ENCODE measurements at places on chromosomes 11 and 22.
A peak's percentile ranks its signal among the peaks of the same experiment; 100 is the strongest.

GRCh38 chr22:39315389-39315788, 4.0 kb downstream of the RPL3 start:
- no peak for DNase-seq

DNA sequence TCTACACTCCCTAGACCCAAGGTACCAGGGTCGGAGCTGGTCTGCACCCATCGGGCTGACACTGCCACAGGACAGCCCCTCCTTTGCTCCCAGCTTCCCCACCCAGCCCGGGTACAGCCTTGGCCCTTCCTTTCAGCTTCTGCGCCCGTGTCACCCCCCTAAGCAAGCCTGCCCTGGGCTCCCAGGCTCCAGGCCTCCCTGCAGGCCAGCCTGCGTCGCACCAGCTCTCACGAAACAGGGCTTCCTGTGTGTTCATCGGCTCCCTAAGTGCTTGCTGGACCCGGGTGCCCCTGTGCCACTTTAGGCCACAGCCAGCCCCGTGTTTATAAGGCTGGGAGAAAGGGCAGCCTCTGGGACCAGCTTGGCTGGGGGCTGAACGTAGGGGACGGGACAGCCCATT, 21.1 kb downstream of the FLRT1 start:
- no peak for DNase-seq

DNA sequence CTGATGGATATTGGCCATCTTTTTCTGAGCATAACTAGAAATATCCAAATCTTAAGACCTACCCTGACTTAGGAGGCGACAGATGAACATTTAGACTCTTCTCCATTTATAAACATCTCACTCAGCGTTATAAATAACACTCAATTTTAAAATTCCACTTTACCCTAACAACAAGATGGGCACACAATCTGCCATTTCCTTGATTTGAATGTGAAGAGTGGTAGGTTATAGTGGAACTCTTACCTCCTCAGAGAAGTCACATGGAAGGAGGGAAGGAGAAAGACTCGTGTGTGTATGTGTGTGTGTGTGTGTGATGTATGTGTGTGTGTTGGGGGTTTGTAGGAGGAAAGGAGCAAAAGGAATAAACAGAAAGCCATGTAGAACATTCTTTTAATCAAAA, 15.0 kb downstream of the SIAE start:
- no peak for DNase-seq

GRCh38 chr22:29204455-29205183, 1.1 kb upstream of the EMID1 start:
- no peak for DNase-seq

DNA sequence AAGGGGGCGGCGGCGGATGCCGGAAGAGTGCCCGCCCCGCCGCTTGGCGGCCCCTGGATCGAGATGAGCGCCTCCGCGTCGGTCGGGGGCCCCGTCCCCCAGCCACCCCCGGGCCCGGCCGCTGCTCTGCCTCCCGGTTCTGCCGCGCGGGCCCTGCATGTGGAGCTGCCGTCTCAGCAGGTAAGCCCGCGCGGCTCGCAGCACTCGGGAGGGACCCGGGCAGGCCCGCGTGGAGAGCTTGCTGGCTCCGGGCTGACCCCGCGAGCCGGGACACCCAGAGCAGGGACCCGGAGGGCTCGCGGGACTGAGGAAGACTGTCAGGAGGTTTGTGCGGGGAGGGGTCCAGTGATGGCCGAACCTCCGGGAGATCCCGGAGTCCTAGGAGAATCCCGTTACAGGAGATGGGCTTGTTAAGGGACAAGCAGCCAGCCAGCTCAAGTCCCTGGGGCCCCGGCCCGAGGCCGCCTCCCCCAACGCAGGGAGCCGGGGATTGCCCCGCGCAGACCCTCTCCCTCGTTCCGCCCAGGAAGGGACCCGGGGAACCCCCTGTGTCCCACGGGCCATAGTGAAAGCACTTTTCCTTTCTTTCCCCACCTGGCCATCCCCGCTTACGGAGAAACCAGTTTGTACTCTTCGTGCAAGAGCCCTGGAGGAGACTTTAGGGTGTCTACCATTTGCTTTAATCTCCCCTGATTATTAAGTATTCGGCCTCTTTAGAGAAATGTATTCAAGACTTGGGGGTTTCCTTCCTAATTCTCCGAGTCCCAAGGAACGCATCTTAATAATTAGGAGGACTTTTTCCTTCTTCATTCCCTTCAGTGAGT, 547 bp downstream of the UVRAG start:
- DNase-seq, result peak; percentile 26

GRCh38 chr22:50724616-50725015, 13.4 kb upstream of the ACR start:
- no peak for DNase-seq

DNA sequence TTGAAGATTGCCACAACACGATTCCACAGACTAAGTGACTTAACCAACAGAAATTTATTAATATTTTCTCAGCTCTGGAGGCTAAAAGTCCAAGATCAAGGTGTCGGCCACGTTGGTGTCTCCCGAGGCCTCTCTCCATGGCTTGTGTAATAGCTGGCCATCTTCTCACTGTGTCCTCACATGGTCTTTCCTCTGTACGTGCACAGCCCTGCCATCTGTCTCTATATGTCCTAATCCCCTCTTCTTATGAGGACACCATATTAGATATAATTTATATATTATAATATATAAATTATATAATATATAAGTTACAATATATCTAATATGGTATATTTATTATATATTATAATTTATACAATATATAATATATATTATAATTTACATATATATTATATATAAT, 25.1 kb upstream of the SCGB1A1 start:
- no peak for DNase-seq

DNA sequence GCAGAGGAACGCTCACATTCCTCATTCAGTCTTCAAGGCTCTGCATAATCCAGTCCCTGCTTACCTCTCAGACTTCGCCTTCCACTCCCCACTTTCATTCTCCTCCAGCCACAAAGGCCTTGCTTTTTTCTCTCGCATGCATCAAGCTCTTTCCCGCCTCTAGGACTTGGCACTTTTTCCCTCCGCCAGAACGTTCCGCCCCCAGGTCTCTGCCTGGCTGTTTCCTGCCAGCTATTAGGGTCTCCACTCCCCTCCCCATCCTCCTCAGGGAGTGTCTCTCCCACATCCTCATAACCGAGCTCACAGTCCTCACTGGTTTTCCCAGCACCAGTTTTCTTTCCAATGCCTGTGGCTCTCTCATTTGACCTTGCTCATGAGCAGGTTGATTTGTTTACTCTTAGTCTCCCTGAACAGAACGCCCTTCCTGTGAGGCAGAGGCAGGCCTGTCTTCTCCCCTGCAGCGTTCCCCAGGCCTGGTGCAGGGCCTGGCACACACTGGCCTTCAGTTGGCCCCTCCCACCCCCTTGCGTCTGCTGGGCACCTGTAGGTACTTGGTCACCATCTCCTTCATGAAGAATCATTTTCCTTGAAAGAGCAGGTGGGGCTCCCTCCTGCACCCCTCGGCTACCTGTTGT, 75.2 kb downstream of the RTL6 start:
- DNase-seq, result no peak

DNA sequence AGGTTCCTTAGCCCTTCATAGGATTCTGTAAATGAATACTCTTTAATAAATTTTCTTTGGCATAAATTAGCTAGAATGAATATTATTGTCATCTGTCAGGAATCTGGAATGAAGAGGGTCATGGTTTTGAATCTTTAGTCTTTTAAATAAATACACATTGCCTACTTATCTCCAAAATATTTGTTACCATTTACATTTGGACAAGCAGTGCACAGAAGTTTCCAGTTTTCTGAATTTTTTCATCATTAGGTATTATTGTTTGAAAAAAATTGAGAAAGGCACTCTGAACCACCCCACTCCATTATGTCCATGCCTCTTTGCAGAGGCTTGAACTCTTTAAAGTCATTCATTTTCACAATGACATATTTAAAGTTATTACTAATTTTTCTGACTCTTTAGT, 549.0 kb upstream of the LUZP2 start:
- peak; percentile 56 for DNase-seq

DNA sequence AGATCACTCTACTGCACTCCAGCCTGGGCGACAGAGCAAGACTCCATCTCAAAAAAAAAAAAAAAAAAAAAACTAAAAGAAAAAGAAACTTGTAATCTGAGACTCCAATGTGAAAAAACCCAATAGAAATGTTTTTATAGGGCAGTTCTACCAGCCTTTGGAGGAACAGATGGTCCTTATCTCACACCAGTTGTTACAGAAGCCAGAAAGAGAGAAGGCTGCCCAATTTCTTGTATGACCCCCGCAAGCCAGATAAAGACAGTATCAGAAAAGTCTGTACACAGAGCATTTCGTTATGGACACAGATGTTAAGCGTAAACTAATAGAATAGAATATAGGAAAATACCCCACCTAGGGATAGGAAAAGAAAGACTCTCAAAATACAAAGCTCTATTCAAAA, 11.3 kb upstream of the TSGA10IP start:
- no peak for DNase-seq

DNA sequence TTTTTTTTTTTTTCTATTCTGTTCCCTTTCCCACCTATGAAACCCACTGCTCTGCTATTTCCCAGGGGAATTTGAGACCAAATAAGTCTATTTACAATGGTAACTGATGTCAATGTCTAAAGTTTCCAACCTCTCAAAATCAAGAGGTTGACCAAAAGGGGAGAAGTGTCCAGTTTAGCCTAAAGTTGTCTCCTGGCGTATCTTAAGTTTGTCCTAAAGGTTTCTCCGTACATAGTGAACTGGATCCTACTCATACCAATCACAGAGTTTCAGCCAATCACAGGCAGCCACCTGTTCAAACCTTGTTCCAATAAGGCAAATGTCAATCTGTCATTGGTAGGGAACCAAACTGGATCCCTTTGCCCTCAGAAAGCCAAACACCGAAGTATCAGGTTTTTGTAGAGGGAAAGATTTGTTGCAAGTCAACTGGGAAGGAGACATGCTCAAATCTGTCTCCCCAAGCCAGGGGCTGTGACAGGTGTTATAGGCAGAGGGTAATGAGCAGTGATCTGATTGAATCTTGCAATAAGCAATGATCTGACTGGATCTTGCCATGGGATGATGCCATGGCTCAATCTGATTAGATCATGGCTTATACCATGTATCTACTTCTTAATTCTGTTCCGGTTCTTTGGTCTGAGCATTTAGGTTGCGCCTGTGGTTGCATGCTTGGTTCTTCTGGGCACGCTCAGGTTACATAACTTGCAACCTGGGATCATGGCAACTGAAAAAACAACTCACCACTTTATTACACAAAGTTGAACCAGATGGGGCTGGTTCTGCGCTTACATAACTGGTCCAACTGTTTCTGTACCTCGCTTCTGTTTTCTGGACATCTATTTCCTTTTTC, 1.1 kb upstream of the VPS37C start:
- peak; percentile 39 for DNase-seq

DNA sequence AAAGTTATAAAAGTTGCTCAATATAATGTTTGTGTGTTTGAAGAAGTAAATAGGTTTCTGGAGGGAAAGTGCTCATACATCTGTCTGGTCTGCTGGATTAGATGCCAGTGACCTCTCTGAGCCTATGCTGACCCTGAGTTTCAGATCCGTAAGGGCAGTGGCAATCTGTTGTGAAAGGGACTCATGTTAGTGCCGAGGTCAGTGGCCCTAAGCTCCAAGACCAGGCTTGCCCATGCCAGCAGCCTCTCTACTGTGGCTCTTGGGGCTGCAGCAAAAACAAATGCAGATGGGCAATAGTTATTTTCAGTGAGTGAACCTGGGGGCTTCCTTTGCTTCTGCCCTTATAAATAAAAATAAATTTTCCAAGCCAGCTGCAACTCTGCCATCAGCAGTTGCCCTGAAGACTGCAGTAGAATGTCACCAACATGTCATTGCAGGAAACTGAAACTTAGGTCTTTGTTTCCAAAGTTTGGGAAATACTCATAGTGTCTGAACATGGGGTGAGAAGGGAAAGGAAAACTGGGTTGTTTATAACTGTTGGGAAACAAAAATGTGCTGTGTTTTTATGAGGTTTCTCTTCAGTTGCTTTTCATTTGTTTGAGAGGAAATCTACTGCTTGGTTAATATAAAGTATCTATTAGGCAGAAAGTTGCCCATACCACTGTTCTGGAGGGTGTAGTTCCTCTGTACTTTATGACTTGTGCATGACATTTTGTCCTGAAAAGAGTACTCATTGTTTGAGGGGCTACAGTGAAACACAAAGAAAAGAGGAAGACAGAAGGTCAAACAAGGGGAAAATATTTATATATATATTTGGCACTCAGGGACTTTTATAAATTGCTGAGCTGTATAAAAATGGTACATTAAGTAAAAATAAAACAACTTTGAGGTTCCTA, 9.5 kb upstream of the MS4A4E start:
- DNase-seq, result no peak

DNA sequence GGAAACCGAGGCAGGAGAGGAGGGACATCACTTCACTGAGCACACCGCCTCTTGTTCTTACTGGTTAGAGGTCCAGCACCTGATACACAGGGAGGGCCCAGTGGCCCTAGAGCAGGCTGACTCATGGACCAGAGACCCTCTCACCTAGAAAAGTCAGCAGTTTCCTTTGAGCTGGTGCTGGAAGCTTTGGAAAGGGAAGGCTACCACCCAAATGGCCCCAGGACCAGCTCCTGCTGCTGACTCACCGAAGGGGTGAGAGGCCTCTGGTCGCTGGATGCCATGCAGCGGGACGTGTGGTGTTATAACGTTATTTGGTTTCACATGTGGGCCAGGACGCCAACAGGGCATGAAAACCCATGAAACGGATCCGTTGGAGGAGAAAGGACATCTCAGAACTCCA, 3.8 kb downstream of the NADSYN1 start:
- no peak for DNase-seq

- peak; percentile 28 for DNase-seq
Observed at GRCh38 chr11:66639066-66639813, 737 bp downstream of the RBM4 start.

GRCh38 chr11:65298655-65299179, 15.9 kb upstream of the CDC42EP2 start:
- DNase-seq, result peak; percentile 53

DNA sequence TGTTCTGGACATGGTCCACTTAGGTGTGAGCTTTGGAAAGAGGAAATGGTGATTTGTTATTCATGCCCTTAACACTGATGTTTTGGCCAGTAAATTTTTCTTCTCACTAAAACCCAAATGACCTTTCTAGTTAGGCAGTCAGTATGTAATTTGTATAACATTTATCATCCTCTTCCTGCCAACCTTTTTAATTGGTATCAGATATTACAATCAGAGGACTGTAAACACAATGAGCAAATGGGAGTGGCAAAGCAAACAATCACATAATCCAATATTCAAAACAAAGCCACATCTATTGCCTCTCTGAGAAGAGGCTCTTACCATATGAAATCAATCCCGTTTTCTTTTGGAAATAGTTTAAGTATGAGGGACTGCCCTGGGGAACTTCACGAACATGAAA, 49.1 kb downstream of the BBOX1 start:
- DNase-seq, result no peak

DNA sequence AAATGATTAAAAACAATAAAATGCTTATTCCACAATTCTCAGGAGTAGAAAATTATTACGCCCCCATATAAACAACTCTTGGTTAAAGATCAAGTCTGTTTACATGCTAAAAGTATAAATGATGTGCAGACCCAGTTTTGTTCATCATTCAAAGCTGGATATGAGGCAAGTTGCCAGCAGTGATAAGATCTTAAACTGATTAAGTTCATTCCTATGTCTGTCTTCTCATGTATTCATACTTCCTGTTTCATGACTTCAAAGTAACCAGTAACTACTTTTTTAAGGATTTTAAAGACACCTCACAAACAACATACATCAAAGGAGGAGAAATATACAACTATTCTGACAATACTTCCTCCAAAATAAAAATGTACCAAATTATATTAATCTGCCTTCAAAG, 55.0 kb upstream of the ARHGAP32 start:
- DNase-seq, result peak; percentile 70
